ENCODE measurements at places on chromosomes 1 and 21.
A peak's percentile ranks its signal among the peaks of the same experiment; 100 is the strongest.

DNA sequence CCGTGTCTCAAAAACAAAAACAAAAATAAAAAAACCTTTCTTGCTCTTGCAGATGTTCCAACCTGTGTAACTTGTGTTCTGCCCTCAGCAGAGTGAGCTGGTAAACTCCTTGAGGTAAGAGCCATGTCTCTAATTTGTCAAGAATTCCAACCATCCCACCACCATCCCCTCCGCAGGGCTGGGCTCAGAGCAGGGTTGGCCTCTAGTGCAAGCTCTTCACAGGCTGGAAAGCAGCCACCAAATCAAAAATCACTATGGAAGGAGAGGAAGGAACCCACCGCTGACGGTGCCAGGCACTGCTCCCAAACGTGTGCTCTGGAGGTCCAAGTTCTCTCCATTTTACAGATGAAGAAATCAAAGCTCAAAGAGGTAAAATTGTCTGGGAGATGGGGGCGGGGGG lies 9.4 kb downstream of the PLEKHA6 start:
- no peak for DNase-seq

DNA sequence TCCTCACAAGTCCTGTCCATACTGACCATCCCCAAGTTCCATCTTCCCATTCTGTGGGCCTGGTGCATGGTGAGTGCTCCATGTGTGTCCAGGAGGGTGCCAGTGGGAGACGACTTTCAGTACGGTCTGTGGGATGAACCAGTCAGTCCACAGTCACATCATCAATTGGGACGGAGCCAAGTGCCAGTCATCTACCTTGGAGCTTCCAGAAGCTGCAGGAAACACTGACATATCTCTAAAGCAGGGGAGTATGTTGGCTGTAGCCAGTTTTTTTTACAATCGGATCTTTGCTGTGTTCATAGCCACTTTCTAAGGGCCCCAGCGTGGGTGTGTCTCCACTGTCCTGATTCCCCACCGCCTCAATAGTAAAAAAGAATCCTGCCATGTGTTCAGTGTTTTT lies 13.6 kb upstream of the TRIM17 start:
- DNase-seq, result no peak

- peak; percentile 58 for DNase-seq
Measured at GRCh38 chr1:36387141-36387949, 1.6 kb upstream of the STK40 start.

- DNase-seq, result no peak
Measured at GRCh38 chr1:168979276-168979675, 127.2 kb upstream of the ATP1B1 start.

DNA sequence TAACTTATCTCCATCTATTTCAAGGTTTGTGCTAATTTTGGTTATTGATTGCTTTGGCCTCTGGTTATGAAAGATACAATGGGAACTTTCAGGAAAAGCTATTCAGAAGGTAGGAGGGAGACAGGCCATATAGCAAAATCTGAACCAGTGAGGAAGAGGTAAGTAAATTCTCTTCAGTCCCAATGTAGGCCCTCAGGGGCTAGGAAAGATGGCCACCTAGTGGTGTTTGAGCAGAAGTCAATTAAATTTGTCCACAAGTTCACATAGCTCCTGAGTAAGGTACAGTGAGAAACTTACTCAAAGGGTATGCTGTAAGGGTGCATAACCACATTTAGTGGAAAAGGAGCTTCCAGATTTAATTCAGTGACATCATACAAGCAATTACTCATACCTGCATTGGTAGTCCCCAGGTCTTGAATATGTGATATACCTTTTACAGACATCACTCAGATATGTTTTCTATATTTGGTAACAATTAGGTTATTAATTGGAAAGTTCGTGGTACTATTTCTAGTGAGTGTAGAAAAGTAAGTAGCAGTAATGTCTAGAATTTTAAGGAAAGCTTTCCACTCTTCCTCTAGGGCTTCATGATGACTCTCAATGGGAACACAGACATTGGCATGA lies 21.4 kb upstream of the FMO1 start:
- no peak for DNase-seq

DNA sequence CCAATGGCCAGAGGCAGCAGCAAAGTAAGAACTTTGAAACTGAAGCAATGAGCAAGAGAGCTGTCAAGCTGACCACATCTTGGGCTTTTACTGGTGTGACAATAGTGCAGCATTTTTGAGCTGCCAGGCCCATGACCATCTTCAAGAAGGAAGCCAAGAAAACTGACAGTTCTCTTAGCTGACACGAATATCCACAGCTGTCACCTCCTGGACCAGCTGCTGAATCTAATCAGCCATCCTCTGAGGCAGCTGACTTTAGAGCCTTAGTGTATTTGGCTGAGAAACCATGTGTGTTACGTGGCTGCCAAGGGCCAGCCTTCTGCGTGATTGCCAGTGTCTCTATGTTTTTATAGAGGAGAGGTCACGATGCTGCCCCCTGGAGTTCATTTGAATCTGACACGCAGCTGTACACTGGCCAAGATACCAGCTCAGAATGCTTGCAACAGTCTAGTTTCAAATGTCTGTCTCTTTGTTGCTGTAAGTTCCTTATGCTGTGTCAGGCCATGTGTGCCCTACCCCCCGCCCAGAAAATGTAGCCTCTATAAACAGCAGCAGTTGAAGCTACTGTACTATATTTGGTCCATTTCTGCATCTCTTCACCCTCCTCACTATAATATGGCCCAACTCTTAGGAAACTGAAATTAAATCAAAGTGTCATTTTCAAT lies 39.7 kb downstream of the PALMD start:
- DNase-seq, result peak; percentile 42

DNA sequence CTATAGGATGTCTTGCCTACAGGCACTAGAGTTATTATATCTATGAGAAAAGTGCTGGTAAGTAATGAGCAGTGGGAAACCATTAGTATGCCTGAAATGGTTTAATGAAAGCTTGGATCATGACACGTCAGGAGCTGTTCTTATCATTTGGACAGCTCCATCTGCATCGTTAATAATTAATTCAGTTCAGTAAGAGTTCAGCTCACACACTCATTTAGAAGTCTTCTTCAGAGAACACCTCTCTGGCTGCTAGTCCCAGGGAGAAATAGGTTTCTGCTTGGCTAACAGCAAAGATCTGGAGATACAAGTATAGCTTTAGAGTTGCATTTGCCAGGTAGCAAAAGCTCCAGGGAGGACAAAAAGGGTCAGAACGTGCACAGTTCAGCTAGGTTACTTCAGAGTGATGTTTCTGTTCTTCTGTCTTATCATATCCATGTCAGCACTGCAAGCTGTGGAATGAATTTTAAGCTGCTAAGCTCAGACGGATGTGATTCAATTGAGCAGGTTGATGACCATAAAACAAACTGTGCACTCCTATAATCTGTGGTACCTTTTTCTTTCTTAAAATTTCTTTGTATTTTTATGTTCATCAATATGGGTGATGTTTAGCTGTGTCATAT lies 173.6 kb downstream of the ADGRL2 start:
- peak; percentile 45 for DNase-seq

Data from epithelial cell of proximal tubule (primary cell).